Liver (tissue), 10 donors: ENCODE measurements at places on chromosomes 1 and 21. TPM values are rescaled to one million over a fixed set of nuclear protein-coding genes. Genes with fewer than 3 reads are reported as not detected.

Gene PRAMEF18
- total RNA-seq = not detected

- DNase-seq = no peak
These were observed 35.9 kb upstream of the RAB4A start for GRCh38 chr1:229234870-229235472.

DNA sequence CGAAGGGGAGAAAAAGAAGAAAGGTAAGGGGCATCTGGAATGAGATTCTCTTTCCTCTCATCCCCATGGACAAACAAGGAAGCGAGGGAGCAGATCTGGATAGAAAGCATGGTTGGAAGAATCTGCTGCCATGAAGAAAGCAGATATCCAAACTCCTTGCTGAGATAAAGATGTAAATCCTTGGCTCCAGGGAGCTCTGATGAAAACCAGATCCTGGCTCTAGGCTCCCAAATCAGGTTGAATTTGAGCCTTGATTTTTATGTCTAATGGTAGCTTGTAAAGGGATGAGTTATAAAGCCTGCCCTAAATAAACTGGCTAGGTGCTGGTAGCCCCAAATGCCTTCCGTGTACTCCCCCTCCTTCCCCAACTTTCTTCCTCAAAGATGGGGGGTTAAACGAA, 64.1 kb upstream of the LAX1 start:
- DNase-seq = no peak

Gene RGS16
- total RNA-seq = 2.7 TPM

Gene IL20
- total RNA-seq = 0.17 TPM

Gene WDR64
- total RNA-seq = 0.70 TPM

- peak; percentile 2 for DNase-seq
These were observed 142.1 kb upstream of the ZBTB40 start for GRCh38 chr1:22309572-22309971.
